ENCODE measurements at places on chromosomes 3 and 15.

GRCh38 chr3:127746400-127747057, 73.8 kb downstream of the ABTB1 start:
- no peak for DNase-seq

DNA sequence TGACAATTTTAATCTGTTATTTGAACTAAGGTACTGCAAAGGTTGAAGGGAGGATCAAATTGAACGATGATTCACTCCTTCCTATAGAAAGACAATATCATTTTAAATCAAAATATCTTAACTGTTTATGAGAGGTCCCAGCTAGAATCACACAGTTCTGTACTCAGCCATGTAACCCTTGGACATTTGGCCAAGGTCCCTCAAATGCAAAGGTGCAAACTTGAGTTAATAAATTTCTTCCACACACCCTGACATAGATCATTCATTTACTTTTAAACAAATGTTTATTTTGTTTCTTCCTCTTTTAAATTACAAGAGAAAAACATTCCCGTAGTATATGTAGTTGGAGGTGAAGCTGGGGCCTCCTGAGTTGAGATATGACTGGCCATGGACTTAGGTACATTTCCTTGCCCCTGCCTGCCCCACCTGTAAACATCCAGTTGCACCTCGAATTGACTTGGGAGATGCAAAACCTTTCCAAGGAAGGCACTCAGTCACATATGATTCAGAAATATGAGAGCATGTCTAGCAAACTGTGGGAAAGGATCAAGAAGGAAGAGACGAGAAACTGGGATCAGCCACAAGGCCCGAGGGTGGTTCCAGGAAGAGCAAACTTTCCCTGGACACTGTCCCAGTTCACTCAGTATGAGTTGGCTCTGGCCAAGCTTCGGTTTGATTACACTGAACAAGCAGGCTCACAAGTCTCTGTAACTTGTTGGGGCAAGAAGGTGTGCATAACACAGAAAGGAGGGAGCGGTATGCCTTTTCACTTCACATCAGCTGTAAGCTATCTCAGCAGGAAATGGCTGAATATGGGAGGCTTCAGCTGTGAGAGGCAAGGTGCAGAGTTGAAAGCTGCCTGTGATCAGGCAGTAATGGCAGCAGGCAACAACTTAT, 6.7 kb downstream of the TNFSF10 start:
- DNase-seq: no peak

- DNase-seq: no peak
Observed at GRCh38 chr3:107523289-107523538, 452 bp downstream of the BBX start.

GRCh38 chr3:166296179-166296783, 459.1 kb upstream of the BCHE start:
- no peak for DNase-seq

- no peak for DNase-seq
Observed at GRCh38 chr3:72343078-72343477, 505.2 kb downstream of the SHQ1 start.

GRCh38 chr15:59699810-59700431, 10.8 kb upstream of the BNIP2 start:
- DNase-seq: no peak

- DNase-seq: no peak
Observed at GRCh38 chr15:29813009-29813408, 9.3 kb downstream of the TJP1 start.

DNA sequence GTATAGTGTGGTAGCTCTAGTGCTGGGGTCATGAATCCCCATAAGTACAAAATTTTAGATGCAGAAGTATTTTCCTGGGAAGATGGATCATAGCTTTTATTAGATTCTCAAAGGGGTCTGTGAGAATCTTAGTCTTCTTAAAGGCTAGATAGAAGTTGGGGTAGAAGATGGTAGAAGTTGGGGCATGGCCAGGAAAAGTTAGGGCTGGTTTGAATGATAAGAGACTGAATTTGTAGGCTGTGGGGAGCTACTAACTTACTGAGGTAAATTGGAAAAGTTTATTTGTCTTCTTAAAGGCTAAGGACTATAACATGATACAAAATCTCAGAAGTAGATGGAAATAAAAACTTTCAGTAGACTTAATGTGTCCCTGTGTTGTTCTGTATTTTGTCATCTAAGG, 1.6 kb upstream of the UBE2Q2 start:
- no peak for DNase-seq
